ENCODE measurements at places on chromosomes 5 and 9.
A peak's percentile ranks its signal among the peaks of the same experiment; 100 is the strongest.

DNA sequence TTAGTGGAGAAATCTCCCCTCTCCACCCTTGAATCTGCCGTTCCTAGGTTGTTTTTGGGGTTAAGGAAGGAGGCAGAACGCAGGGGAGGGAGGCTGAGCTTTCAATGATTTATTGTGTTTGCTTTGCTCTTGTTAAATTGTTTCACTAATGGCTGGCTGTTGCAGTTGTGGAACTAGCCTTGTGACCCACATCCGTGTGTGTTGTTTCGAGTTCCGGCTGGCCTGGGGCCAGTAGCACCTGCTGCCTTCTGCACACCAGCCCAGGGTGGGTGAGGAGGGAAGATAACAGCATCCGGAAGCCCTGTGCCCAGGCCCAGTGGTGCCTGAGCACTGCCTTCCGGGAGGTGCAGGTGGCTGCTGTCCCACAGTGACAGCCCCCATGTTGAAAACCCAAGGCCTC lies 3.6 kb downstream of the ERGIC1 start:
- peak; percentile 27 for DNase-seq

DNA sequence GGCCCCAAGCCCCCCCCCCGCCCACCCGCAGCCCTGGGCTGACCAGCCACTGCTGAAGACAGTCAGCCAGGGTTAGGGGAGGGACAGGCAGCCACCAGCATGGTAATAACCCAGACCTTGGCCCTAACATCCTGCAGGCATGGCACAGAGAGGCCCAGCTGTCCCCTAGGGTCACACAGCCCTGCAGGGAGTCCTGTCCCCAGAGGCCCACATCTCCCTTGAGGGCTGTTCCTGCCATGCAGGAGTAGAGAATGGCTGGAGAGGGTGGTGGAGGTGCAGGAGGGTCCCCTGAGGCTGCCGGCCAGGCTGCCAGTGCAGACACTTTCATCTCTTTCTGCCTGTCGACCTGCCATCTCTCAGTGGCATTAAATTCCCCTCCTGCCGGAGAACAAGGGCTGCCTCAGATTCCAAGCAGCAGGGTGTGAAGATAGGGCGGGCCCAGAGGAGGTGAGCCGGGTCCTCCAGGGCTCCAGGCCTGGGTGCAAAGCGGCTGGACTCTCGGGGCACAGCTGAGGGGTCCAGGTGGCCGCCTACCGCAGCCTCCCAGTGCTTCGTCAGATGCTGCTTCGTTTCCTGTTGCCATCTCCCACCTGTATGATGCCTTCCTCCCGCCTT lies 40.0 kb downstream of the CXXC5 start:
- DNase-seq, result no peak

GRCh38 chr9:116137581-116137980 lies 16.0 kb upstream of the PAPPA start:
- DNase-seq, result no peak

- no peak for DNase-seq
Observed at GRCh38 chr9:106106396-106106795, 412.1 kb downstream of the TMEM38B start.

GRCh38 chr9:127880143-127880542 lies 2.7 kb upstream of the AK1 start:
- DNase-seq, result no peak

DNA sequence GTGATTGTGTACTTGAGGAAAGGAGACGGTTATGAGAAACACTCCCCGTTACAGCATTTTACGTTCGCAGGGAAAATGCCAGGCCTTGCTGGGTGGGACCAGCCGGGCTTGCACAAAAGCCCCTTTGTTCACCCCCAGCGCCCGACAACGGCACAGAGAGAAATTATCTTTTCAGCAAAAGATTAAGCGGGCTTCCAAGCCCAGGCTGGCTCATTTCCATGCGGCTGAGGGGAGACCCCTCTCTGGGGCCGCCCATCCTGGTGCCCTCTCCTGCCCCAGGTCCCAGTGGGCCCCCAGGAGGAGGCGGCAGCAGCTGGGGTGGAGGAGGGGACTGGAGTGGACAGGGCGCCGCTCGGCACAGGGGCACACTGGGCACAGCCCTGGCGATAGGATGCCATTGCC lies 50.8 kb upstream of the NOTCH1 start:
- DNase-seq, result no peak

- no peak for DNase-seq
Observed at GRCh38 chr5:65462139-65462705, 19.5 kb downstream of the ADAMTS6 start.

DNA sequence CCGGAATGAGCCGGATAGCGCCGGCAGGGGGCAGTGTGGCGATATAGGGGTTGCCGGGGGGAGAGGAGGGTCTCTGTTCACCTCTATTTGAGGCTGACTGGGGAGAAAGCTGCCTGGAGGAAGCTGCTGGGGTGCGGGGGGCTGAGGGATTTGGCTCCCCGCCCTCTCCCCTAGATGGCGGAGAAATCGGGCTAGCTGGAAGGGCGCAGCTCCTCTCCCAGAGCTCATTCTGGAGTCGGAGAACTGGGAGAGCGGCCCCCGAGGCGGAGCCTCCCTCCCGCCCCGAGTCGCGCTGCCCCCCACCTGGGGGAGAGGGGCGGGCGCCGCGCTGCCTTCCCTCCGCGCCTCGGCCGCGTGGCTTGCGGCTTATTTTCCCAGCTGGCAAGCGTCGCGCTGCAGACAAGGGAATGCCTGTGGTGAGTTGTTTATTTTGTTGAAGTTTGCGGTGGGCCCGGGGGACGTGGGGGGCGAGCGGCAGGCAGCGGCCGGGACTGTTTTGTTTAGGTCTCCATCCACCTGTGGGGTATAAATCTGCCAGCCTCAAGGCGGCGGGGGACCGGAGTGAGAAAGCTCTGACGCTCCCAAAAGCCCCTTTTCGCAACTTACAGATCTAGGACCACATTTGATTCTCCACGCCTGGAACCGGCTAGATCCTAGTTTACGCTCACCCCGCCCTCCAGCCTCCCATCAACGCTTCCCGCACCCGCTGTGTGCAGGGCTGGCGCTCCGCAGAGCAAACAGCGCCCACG lies 4.1 kb upstream of the RGMB start:
- no peak for DNase-seq

DNA sequence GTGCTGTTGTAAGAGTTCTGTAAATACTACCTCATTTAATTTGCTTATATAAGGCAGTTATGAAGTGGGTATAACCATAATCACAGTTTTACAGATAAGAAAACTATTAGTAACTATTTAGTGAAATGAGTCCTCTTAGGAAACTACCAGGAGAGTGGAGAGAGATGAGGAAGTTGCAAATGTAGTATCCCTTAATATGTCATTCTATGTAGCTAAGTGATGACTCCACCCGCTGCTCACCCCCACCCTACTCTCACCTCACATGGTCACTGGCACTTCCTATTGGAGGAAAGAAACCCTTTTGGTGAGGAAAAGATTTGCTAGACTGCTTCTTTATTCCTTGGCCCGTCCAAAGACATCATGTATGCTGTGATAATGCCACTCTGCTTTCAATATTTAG lies 241.8 kb upstream of the SLC24A2 start:
- no peak for DNase-seq

DNA sequence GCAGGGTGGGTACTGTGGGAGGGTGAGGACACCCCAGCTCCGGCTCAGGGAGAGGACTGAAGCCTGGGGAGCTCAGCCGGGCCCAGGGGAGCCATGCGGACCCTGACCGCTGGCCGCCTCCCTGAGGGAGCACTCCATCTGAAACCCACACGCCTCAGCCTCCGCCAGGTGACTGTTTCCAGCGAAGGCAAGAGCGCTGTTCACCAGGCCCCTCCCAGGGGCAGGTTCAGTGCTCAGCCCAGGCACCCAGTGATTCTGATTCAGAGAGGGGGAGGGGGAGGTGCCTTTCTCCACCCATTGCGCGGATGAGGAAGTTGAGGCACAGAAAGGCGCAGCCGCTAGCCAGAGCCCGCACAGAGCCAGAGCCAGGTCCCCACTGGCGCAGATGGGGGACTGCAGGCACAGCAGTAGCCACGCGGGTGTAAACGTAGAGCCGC lies 27.0 kb downstream of the ADGRD2 start:
- DNase-seq, result no peak

DNA sequence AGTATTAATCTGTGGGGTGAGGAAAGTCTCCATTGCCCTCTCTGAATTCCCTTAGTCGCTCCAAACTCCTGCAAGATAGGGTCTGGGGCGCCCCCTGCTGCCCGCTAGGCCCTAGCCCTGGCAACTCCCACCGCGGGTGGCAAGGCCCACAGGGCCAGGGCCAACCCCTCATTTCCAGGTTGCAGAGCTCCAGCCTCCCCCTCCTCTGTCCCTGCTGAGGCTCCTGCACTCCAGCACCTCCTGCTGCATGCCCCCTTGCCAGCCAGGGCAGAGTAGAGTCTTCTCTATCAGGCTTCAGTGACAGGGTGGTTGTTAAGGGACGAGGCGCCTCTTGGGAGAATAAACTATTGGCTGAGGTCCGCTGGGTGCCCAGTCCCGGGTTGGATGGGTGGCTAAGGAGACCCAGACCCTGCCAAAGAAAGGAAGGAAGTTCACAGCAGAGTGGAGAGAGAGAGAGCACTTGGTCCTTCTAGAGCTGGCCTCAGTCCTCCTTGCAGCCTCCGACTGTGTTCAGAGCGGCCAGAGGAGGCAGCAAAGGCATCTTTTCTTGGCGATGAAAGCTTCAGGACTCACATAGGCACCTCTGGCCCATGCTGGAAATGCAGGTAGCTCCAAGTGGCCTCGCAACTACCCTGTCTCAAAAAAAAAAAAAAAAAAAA lies 45.6 kb downstream of the SAR1B start:
- DNase-seq, result peak; percentile 6

- DNase-seq, result no peak
Observed at GRCh38 chr5:175059687-175060211, 335.4 kb downstream of the MSX2 start.

DNA sequence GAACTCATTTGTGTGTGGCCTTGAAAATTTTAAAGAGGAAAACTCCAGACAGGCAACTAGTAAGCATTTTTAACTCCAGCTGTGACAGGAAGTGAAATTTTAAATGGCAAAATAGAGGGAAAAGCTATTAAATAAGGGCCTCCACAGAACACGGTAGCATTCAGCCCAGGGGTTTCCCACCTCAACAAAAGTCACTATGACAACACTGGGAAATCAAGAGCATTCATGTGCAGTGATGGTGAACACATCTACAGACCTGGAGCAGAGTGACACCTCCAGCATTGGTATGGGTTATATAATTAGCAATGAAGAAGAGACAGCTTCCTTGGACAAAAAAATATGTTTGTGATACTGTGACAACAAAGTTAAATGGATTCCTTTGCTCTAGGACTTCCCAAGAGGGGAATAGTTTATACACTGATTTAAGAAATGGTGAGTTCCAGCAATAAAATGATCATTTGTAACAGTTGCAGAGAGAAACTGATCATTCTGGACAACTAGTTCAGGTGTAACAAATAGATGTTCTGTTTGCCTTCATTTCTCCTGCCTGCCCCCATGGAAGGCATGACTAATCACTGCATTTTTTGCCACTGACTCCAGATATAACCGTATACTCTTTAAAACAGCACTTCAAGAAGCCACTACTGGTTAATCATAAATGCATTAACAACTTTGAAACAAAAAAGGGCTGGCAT lies 93.3 kb upstream of the SLC44A1 start:
- DNase-seq, result no peak

DNA sequence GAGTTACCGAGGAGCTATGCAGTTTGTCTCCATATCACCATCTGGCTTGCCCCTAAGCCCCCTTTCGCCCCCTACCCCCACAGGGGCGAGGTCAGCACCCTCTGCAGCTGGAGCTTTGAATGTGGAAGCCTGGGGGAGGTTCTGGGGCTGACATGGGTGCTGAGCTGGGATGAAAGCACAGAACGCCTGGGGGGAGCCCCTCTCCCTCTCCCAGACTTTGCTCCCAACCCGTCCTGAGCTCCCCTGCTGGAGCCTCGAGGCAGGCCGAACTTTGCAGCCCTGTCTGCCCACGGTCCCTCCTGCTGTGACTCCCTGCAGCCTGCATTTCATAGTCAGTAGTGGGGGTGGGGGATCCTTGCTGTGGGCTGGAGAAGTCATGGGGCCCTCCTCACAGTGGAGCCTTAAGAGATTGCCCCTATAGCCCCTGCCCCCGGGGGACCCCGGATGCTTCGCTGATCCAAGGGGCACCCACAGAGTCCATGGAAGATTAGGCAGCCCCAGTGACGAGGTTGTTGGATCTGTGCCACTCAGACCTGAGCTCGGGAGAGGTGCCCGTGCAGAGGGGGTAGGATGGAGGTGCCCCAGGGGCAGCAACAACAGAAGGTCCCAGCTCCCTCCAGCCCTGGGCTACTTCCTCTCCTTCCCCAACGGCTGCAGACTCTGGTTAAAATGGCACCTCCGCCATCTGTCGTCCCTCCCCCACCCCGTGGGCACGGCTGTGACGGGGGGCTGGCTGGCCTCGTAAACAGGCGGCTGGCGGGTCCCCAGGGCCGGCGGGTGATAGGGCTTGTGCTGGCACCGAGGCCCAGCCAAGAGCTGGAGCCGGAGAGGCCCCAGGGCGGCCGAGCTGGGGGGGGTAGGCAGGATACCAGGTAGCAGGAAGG lies 162.0 kb downstream of the C9orf50 start:
- DNase-seq, result peak; percentile 9

DNA sequence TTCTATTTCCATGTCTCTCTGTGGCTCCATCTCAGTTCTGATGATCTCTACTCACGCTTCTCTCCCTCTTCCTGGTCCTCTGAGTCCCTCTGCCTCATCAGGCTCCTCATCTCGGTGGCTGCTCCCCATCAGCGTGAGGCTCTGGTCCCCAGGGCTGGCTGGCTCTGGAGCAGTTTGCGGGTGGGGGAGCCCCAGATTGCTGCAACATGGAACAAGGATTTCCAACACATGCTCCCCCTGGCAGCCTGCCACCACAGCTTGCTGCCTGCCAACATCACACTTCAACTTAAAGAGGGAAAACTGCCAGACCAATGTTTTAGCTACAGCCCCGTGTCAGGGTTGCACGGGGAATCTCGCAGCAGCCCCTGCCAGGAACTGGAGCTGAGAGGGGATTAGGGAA lies 77.2 kb upstream of the NEK6 start:
- no peak for DNase-seq

DNA sequence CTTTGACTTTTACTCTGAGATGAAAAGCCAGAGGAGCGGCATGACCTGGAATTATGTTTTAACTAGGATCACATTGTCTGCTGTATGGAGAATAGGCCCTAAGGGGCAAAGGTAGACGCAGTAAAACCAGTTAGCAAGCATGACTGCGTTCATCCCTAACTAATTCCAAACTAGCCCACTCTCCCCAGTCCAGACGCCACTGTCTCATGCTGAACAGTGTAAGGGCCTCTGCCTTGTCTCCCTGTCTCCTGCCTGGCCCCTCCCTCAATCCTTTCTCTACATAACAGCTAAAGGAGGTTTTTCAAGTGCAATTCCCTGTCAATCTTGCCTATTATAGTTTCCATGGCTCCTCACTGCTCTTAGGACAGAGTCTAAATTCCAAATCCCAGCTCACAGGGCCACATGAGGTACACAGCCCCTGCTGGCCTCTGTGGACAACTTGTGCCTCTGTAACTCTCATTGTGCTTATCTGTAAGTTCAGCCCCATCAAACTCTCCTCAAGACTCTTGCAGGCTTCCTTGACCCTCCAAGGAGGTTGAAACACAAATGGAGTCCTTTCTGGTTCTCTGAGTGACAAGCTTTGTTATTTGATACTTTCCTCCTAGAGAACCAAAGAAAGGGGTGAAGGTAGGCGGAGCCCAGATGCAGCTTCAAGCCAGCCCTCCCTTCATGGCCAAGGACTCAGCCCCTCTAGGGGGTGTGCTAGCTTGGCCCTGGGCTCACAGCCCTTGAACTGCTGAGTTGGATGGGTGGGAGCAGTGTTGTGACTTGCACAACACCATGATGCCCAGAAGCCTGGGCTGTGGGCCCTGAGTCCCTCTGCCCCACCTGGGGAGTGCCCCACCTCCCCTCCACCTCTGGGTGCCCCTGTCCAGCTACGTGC lies 16.0 kb upstream of the SLC22A4 start:
- DNase-seq, result no peak

- DNase-seq, result no peak
Observed at GRCh38 chr5:150485693-150486401, 22.1 kb upstream of the NDST1 start.

GRCh38 chr9:88322906-88323566 lies 65.2 kb upstream of the SPIN1 start:
- DNase-seq, result no peak

All from NCI-H1436 treated with DMSO at 0.1 percent for 48 hours (cell line).